Adrenal gland (tissue), 19 donors: ENCODE measurements at places on chromosomes 5 and 9. TPM values are rescaled to one million over a fixed set of nuclear protein-coding genes. Genes with fewer than 3 reads are reported as not detected.

DNA sequence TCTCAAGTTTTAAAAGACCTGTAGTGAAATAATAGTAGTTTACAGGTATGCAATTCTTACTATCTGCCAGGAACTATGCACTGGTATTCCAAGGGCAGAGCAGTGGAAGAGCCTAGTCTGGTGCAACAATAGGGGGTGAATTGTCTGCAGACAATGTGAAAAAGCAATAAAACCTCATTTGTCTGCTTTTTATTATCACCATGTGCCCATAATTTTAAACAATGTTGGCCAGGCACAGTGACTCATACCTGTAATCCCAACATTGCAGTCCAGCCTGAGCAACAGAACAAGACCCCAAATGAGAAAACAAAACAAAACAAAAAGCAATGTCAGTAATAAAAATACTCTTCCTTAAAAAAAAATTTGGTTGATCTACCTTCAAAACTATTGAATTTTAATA, 12.2 kb upstream of the SLC44A1 start:
- DNase-seq, result no peak

DNA sequence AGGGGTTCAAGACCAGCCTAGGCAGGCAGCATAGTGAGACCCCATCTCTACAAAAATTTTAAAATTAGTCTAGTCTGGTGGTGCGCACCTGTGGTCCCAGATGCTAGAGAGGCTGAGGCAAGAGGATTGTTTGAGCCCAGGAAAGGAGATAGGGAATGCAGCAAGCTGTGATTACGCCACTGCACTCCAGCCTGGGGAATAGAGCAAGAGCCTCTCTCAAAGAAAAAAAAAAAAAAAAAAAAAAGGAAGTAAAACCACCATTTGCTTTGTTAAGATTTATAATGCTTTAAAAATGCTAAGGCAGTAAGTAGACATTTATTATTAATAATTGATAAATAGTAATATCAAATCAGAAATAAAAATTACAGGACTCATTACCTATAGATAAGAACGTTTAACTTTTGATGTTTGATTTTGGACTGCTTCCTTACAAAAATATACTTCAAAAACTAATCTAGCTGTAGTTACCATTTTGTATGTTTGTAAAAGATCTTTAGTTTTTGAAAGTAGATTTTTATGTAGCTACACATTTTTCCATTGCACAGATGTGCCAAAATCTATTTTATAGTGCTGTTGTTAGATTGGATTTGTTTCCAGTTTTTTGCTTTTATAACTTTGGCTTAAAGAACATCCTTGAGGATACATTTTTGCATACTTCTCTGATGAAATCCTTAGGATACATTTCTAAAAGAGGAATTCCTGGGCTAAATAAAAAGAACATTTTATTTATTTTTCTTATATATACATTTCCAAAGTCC, 86.4 kb downstream of the INIP start:
- no peak for DNase-seq

- no peak for DNase-seq
Measured at GRCh38 chr5:171857489-171857876, 71.9 kb downstream of the SMIM23 start.

GRCh38 chr5:52665559-52665958, 122.2 kb upstream of the ITGA1 start:
- DNase-seq, result peak; percentile 42

DNA sequence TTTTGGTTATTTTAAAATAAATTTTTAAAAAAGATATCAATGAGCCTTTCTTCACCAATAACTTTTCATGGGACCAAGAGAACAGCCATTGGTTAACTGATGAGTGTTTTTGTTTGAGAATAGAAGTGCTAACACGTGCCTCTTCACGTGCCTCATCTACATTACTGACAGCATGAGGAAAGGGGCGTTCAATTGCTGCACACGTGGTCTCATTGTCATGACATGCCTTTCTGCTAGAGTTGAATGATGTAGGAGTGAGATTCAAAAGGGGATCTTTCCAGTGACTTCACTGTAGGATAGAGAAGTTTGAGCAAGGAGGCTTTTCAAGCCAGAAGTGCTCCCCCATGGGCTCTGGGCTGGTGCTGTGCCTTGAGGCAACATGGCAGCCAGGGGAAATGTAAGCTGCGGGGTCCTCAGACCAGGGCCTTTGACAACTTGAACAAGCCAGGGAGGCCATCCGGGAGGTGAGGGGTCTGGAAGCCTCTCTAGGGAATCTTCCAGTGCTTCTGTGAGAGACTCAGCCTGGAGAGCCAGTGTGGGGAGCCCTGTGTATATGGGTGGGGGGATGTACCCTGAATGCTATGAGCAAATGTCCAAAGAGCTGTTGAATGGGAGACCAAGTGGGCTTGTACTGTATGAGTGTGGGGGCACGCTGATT, 51.2 kb upstream of the FSTL4 start:
- no peak for DNase-seq

GRCh38 chr5:168303393-168304025, 12.1 kb downstream of the WWC1 start:
- DNase-seq, result no peak

GRCh38 chr5:97764700-97765099, 581.7 kb upstream of the RIOK2 start:
- no peak for DNase-seq

- DNase-seq, result no peak
Measured at GRCh38 chr5:15023846-15024245, 152.3 kb upstream of the ANKH start.

- DNase-seq, result no peak
Measured at GRCh38 chr9:109181284-109181683, 14.2 kb upstream of the FRRS1L start.

DNA sequence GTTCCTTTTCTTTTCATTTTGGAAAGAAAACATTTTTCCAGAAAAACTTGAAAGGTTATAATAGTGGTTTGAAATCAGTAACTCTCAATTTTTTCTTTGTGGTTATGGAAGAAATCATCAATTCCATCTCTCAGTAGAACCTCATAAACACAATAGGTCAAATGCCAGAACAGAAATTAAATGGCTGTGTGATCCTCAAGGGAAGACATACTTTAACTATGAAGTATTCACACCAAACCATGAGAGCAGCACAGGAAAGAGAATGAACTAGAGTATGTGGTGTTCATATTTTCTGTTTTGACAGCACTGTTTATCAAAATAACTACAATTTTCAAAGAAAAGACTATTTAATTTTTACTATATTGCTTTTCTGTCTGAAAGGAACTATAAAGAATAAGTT, 29.7 kb upstream of the EFNA5 start:
- no peak for DNase-seq

DNA sequence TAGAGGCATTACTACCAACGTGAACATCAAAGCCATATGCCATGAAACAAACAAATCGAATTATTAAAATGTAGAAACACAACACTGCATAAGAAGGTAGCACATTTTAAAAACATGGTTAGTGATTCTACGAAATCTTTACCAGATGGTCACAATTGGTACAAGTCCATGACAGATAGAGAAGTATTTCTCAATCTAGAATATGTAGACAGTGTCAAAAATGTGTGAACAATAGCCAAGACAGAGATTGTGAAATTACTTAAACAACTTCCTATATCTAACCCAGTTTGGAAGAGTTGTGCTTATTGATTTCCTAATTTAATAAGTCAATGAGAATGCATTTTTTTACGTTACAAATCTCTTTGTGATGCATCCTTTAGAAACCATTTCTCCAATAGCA, 1121.6 kb downstream of the MAT2B start:
- DNase-seq, result no peak

DNA sequence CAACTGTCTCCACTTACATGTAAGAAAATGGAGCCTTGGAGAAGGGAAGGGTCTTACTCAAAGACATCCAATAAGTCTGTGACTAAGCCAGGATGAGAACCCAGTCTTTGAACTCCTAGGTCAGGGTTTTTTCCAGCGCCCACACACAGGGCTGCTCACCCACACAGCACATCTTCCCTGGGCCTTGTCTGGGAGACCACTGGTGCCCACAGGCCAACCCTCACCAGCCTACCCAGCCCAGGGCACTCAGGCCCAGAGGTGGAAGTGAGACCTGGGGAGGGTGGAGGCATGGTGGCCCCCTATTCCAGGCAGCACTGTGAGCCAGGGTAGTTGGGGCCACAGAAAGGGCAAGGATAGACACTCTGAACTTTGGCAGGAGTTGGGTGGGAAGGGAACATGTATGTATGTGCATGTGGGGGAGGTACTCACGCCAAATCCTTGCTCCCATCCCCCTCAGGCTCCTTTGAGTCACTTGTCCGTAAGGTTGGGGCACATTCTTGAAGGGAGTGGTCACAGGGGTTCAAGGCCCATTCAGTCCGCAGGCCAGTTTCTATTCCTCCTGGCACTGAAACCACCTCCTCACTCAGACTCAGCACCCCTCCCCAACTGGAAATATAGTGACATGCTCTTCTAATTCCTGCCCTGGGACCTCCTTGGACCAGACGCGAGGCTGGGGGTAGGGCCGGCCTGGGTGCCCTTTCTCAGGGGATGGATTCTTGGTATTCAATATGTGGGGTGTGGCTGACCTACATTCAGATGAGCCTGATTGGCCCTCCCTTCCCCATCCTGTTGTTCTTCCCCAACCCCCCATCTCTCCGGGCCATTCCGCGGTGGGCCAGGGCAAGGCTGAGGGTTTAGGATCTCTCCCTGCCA, 2.9 kb upstream of the SLC4A9 start:
- no peak for DNase-seq

DNA sequence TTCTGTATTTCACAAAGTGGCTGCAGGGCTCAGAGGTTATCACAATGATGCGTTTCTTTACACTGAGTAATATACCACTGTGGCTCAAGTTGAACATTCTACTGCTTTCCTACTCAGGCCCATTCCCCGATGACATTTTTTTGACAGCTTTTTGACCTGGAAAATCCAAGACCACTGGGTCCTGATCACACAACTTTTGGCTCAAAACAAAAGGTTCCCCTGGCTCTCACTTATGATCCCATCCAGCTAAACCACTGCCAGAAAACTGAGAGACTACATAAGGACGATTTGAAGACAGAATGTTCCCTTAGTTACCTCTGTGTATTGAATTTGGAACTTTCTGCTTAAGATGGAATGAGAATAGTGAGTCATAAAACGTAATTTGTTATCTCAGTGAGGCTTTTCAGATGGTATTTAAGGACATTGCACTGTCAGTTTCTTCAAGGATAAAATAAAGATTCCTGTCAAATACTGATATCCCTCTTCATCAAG, 78.0 kb upstream of the FBXL7 start:
- no peak for DNase-seq

AGXT2 gene
- polyA plus RNA-seq, result not detected

DBH gene
- 211 TPM for polyA plus RNA-seq

CARTPT gene
- polyA plus RNA-seq, result 317 TPM

SPDL1 gene
- polyA plus RNA-seq, result 5.5 TPM

TICAM2 gene
- polyA plus RNA-seq, result 2.3 TPM

HRCT1 gene
- polyA plus RNA-seq, result not detected

TLE1 gene
- polyA plus RNA-seq, result 43.7 TPM

NEUROG1 gene
- not detected for polyA plus RNA-seq

ADAMTSL2 gene
- 108 TPM for polyA plus RNA-seq
